ENCODE measurements at places on chromosomes 12 and 14.

GRCh38 chr14:55733599-55733998 is 153.6 kb downstream of the KTN1 start:
- H3K27me3 ChIP-seq, result no peaks in the 10 kb centered on the region
- H3K27ac ChIP-seq, result no peak overlapping the region
- DNase-seq, result no peak
- no peaks in the 10 kb centered on the region for H3K4me1 ChIP-seq

GRCh38 chr12:123139926-123140675 is 10.8 kb downstream of the PITPNM2 start:
- no peaks in the 10 kb centered on the region for H3K27me3 ChIP-seq
- no peaks in the 10 kb centered on the region for H3K4me1 ChIP-seq
- no peak for DNase-seq
- no peaks in the 10 kb centered on the region for H3K36me3 ChIP-seq

DNA sequence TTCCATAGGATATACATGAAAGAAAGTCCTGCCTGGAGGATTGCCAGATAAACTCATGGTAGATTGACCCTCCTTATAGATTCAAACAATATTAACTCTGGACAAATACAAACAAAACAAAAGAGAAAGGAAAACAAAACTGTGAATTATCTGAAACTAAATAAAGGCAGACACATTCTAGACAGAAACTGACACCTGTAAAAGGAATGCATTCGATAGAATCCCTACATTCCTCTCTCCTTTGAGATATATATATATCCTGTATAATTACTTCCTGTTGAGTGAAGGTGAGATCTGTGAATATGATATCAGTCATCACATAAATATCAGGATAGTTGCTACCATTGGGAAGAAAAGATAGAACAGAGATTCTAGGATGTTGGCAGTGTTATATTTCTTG is 948.4 kb upstream of the ATXN7L3B start:
- H3K36me3 ChIP-seq, result no peaks in the 10 kb centered on the region
- H3K27ac ChIP-seq, result no peak overlapping the region
- H3K4me1 ChIP-seq, result no peaks in the 10 kb centered on the region
- DNase-seq, result no peak
- H3K4me3 ChIP-seq, result no peak overlapping the region

GRCh38 chr12:19412844-19413243 is 26.4 kb upstream of the AEBP2 start:
- no peak overlapping the region for H3K4me3 ChIP-seq
- H3K4me1 ChIP-seq, result no peaks in the 10 kb centered on the region
- H3K27me3 ChIP-seq, result no peaks in the 10 kb centered on the region
- no peaks in the 10 kb centered on the region for H3K36me3 ChIP-seq
- no peak overlapping the region for H3K27ac ChIP-seq

DNA sequence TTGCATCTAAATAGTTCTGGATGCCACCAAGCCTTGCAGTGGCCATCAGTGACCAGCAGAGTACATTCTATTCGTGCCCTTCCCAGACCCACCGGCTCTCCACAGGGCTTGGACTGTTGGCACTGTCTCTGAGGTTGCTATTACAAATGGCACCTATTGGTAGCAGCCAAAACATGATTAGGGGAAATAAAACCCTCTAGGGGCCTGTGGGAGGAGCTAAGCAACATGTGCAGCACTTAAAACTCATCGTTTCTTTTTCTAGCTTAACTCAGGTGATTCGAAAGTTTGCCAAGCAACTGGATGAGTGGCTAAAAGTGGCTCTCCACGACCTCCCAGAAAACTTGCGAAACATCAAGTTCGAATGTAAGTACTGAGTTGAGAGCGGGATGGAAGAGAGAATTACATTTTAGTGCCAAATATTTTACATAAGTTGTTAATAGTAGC is 65.4 kb upstream of the RIC8B start:
- H3K4me3 ChIP-seq, result no peak overlapping the region
- no peak overlapping the region for H3K27ac ChIP-seq
- H3K27me3 ChIP-seq, result no peaks in the 10 kb centered on the region
- no peaks in the 10 kb centered on the region for H3K4me1 ChIP-seq
- DNase-seq, result no peak
